Heart right ventricle (tissue), 16 donors: ENCODE measurements at places on chromosomes 1 and 21.

DNA sequence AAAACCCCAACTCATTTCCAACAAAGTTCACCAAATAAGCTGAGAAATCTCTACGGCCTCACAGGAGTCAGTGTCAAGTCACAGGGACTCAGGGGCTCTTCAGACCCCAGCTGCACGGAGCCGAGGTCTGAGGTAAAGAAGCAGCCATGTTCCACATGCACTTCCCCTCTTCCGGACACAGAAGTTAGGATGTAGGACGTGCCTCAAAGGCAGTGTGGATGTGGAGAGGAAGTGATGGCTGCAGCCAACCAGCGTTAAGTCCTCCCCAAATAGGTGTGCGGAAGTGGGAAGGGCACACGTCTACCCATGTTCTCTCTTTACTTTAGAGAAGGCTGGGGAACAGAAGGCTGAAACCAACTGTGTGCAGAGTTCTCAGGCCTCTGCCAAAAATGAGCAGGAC is 14.6 kb upstream of the NCF2 start:
- no peak for DNase-seq

GRCh38 chr1:2232916-2233438 is 4.9 kb downstream of the SKI start:
- DNase-seq, result no peak

GRCh38 chr1:100730130-100730529 is 10.6 kb downstream of the VCAM1 start:
- DNase-seq, result no peak

DNA sequence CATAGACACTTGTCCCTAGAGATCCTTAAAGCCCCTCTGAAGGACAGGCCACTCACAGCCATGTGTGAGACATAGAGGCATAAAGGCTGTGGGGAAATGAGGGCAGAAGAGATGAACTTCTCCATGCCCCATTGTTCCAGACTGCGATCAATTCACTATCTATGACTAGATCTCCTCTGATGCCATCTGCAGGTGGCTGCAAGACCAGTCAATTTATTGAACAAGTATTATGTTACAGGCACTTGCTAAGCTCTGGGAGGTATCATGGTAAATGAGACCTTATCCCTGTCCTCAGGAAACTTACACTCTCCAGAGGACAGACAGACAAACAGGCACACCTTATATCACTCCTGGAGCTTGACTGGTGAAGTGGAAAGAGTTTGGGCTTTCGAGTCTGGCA is 22.9 kb downstream of the UBIAD1 start:
- no peak for DNase-seq

GRCh38 chr1:2356401-2356800 is 35.0 kb downstream of the MORN1 start:
- DNase-seq, result no peak

- DNase-seq, result no peak
These were observed 91.3 kb downstream of the COLGALT2 start for GRCh38 chr1:183946320-183946613.

DNA sequence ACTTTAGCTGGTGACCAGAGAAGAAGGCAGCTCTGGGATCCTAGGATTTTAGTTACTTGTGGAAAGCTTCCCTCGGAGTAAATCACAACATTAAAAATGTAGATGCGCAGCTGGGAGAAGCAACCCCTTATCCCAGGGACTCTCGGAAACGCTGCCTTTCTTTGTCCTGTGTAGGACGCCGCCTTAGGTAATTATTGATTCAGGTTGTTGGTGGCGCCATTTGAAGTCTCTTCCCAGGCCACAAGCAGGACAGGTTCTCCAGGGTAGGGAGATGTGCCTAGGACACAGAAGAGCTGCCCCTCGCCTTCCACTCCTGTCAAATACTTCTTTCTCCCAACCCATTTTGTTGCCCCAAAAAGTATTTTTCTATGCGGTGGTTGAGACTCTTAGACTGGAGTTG is 10.3 kb downstream of the SLC37A1 start:
- DNase-seq, result no peak

GRCh38 chr1:38332649-38333310 is 286.2 kb upstream of the POU3F1 start:
- no peak for DNase-seq

DNA sequence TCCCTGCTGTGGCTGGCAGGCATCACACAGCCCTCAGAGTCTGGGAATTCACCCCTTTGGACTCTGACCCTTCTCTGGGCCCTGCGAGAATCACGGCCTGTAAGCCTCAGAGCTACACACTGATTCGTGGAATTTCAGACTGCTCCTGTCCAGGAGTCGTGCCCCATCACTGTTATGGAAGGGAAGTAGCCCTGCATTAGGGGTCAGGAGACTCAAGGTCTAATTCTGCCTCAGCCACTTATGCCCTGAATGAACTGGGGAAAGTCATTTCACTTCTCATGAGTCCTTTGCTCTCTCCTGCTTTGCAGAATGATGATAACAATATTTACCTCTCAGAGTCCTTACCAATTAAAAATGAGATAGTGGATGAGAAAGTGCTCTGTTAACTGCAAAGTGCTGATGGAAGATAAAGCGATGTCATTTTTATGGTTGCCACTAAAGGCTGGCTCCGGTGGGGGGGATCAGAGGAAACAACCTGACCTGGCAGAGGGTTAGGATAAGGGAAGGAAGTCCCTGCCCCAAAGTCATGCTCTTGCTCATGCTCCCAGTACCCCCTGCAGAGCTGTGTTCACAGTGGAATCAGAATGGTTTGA is 148.6 kb upstream of the CD34 start:
- DNase-seq, result no peak

DNA sequence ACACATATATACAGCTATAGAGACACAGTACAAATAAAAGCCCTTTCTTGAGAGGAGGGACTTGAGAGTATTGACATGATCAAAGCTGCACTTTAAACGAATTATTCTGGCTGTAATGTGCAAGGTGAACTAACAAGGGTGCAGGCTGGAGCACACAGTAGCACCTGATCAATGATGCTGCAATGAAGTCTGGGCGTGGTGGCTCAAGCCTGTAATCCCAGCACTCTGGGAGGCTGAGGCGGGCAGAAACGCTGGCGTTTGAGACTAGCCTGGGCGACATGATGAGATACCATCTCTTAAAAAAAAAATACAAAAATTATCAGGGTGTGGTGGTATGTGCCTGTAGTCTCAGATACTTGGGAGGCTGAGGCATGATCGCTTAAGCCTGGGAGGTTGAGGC is 14.1 kb upstream of the CTH start:
- no peak for DNase-seq

DNA sequence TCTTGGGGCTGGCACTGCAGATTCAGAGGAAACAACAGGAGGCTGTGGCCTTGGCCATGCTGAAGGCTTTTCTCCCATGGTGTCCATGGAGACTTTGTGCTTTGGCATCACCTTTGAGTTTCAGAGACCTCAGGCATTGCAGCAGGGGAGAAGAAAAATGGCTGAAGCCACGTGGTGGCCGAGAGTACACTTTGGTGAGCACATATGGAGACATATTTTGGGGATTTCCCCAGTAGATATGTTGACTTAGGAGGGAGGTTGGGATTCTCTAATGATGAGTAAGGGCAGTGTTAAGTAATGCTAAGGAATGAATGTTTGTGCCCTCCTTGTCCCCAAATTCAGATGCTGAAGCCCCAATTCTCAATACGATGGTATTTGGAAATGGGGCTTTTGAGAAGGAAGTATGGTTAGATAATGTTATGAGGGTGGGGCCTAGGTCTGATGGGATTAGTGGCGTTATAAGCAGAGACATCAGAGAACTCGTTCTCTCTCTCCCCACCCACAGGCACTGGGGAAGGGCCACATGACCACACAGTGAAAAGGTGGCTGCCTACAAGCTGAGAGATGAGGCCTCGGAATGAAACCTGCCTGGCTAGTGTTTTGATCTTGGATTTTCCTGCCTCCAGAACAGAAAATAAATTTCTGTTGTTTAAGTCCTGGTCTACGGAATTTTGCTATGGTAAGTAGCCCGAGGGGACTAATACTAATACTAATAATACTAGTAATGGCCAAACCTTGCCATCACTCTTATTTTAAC is 98.6 kb downstream of the TBX19 start:
- no peak for DNase-seq

DNA sequence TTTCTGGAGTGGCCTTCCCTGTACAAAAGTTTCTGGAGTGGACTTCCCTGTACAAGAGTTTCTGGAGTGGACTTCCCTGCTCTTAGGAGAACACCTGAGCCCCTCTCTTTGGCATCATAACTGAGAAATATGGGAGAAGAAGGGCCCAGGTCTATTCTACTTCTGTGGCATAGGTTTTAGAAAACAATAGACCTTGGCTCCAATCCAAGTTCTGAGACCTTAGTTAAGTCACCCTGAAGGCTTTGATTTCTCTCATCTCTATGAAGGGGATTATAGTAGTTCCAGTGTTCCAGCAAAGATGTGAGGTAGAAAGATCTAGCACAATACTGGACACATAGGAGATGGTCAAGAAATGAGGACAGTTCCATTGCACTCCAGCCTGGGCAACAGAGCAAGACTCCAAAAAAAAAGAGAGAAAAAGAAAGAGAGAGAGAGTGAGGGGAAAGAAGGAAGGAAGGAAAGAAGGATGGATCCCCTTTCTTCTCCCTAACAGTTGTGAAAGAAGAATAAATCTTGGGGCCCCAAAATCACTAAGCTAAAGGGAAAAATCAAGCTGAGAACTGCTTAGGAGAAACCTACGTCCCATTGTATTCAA is 13.3 kb upstream of the EIF4G3 start:
- DNase-seq, result no peak

GRCh38 chr1:103267893-103268292 is 159.6 kb upstream of the COL11A1 start:
- no peak for DNase-seq

DNA sequence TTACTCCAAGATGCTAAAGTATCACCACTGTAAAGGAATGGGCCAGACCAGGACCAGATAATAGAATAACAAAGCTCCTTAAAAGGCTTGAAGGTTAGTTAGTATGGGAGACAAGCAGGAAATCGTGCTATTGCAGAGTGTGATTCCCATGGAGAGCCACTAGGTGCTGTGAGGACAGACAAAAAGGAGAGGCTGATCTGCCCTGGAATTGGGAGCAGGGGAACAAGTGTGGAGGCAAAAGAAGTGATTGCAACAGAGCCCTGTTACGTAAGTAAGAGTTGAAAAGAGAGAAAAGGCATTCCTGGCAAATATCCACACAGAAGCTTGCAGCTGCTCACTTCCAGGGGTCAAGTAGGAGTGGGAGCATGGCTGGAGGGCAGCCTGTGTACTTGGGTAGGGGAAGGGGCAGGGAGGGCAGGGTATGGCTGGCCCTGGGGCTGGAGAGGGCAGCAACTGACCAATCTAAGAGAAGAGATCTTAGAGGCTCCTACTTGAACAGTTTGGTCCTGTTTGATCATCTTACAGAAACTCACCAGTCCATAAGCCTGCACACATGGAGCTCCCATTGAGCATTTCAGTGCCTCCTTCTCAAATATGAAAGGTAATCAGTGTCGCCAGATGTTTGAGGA is 207.7 kb upstream of the GJB5 start:
- DNase-seq, result no peak

DNA sequence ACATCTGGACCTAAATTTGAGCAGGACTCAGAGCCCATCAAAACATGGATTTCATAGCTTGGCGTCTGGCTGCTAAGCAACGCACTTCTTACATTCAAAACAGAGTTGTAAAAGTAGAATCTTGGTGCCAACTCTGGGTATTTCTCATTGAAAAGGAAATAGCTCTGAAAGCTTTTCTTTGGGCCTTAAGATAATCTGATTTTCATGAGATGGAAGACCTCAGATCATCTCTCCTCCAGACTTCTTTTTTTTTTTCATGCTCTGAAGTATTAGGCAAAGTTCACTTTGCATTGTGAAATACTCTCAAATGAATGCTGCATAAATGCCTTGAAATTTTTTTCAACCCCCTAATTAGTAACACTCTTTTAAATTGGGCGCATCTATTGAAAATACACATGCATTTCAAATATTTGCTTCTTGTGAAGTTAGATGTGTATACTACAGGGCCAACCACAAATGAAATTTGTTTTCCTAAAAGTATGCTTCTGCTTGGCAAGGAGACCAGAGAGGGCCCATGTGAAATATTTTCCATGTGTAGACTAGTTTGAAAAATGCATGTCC is 4.2 kb downstream of the ADAMTS5 start:
- DNase-seq, result no peak

GRCh38 chr1:157040802-157041201 is 4.7 kb downstream of the ARHGEF11 start:
- DNase-seq, result no peak

DNA sequence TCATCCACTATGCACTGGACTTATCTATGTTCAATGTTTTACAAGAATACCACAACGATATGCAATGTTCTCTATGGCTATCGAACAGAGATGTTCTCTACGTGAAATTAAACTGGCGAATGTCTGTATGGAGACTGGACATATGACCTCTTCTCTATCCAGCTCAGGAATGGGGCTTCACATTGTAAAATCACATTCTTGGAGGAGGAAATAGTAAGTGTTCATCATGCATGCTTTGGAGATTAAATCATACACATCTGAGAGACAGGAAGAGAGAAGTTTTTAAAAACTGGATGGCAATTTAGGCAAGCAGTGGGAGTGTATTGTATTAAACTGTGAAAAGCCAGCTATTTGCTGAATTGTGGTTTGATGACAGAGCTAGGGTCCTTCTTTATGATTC is 47.9 kb upstream of the RGL1 start:
- DNase-seq, result no peak

DNA sequence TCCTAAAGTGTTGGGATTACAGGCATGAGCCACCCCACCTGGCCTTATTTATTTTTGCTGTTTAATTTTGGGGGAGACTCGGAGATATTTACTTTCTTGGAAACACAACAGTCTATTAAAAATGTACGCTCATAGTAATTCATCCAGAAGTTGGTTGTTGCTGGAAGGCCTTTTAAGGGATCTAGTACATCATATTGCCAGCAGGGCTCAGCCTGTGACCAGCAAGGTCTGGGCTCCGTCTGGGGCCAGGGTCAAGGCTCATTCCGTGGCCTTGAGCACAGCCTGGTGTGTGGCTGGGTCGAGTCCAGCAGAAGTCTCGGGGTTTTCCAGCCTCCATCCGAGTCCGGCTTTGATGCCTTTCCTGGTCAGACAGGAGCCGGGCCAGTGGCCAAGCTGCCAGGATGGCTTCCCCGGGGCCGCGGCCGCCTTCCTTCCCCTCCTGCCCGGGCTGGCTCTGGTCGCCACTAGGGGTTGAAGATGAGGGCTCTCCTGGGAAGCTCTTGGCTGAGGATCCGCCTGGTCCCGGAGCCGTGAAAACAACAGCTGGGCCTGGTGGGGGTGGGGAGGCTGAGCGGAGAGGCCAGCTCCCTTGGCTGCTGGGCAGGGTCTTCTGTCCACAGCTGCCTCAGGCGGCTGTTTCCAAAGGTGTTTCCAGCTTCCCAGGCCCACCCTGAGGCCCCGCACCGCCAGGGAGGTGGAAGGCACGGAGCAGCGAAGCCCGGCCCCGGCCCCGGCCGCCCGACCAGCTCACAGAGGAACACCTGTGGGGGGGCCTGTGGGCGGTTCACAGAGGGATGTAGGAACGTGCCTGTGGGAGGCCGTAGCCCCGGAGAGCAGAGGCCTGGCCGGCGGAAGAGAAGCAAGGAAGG is 5.1 kb upstream of the VWA1 start:
- DNase-seq, result peak; percentile 89
